ENCODE measurements at places on chromosomes 5 and 9. TPM values are rescaled to one million over a fixed set of nuclear protein-coding genes. Genes with fewer than 3 reads are reported as not detected.

Gene TAF11L10
- total RNA-seq, result not detected

Gene CDC20B
- 0.14 TPM for total RNA-seq

Gene CKMT2
- total RNA-seq, result not detected

Gene PLEKHG4B
- total RNA-seq, result 0.56 TPM

Gene PCDHGC5
- total RNA-seq, result not detected

Gene TPM2
- total RNA-seq, result 633 TPM

Gene PRR7
- total RNA-seq, result 28.0 TPM

Gene SHISAL2B
- total RNA-seq, result not detected

Gene ENTPD8
- 0.13 TPM for total RNA-seq

Gene IFNA2
- not detected for total RNA-seq

Gene IL5
- not detected for total RNA-seq

Gene CACFD1
- 4.7 TPM for total RNA-seq

Gene ACSL6
- total RNA-seq, result not detected

Gene SLC6A19
- not detected for total RNA-seq

Gene TSSK1B
- total RNA-seq, result not detected
